Activated CD4-positive, alpha-beta T cell treated with anti-CD3 and anti-CD28 coated beads, Interleukin-2, amount 50 U/mL, for 48 hours (primary cell): ENCODE measurements at places on chromosomes 5 and 9.

- peak; percentile 62 for DNase-seq
These were observed 21.5 kb upstream of the ARHGAP26 start for GRCh38 chr5:142748568-142749249.

GRCh38 chr9:115640887-115641286 lies 512.7 kb upstream of the PAPPA start:
- DNase-seq = no peak

DNA sequence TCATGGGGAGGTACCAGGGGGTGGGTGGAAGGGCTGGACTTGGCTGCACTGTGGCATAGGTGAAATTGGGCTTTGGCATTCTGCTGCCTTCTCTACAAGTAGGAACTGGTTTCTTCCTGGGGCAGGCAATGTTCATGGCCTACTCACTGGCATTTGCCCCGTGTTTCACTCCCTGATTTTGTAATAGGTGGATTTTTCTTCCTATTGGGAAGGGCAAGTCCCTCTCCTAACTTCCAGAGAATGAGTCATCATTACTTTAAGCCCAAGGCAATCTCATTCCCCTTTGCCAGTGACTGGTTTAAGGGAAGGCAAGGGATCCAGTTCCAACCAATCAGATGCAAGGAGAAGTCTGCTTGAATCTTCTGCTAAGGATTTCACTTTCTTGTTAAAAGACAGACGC lies 67.9 kb upstream of the ANKRD55 start:
- no peak for DNase-seq

- no peak for DNase-seq
These were observed 5.3 kb downstream of the CAVIN4 start for GRCh38 chr9:100583014-100583802.

DNA sequence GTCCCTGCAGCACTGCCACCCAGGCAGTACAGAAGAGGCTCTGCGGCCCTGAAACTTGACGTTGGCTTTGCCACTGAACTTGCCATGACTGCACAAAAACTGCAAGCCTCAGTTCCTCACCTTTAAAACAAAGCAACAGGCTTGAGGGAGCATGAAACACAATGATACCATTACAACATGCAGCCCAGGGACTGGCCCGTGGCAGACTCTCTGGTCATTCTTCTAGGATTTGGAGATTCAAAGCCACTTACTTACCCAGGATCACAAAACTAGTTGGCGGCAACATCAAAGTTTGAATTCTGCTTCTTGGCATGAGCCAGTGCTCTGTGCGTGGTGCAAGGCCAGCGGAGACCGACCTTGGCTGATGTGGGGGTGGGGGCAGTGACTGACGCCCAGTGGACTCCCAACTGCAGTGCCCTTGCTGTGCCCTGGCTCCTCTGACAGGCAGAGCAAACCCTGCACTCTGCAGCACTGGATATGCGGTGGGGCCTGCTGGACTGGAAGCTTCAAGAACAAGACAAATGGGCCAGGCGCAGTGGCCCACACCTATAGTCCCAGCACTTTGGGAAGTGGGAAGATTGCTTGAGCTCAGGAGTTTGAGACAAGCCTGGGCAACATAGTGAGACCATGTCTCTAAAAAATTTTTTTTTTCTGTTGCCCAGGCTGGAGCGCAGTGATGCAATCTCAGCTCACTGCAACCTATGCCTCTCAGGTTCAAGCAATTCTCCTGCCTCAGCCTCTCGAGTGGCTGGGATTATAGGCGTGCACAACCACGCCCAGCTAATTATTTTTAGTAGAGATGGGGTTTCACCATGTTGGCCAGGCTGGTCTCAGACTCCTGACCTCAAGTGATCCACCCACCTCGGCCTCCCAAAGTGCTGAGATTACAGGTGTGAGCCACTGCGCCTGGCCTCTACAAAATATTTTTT lies 18.9 kb downstream of the SQSTM1 start:
- no peak for DNase-seq

DNA sequence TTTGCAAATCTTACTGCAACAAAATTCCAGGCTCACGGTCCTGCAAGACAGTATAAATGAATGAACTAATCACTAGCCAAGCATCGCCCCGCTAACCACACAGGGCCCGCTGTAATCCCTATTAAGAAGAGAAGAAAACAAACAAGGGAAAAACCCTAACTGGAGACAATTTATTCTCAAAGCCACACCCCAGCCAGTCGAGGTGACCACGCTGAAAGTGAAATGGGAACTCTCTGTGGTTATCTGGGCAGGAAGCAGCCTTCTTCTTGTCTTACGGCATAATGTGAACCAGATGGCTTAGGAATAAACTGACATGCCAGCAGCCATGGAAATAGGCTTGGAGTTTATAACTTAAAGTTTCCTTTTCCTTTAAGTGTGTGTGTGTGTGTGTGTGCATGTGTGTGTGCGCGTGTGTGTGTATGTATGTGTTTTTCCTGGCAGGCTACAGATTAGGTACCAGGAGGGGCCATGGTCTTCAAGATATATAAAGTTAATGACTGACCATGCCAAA lies 120.2 kb downstream of the SEMA6A start:
- no peak for DNase-seq

- DNase-seq = peak; percentile 41
These were observed 26.2 kb downstream of the IRF1 start for GRCh38 chr5:132464156-132464939.

DNA sequence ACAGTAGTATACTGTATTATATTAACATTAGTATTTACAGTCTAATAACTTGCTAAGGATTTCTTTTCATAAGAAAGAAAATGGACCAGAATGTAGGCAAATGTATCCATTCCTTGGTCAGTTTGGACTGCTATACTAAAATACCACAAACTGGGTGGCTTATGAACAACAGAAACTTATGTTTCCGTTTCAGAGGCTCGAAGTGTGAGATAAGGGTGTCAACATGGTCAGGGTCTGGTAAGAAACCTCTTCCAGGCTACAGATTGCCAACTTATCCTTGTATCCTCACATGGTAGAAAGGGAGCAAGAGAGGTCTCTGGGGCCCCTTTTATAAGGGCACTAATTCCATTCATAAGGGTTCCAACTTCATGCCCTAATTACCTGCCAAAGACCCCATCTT lies 9.2 kb upstream of the ESM1 start:
- no peak for DNase-seq

- DNase-seq = no peak
These were observed 174.5 kb upstream of the MAP1B start for GRCh38 chr5:71932655-71933338.

DNA sequence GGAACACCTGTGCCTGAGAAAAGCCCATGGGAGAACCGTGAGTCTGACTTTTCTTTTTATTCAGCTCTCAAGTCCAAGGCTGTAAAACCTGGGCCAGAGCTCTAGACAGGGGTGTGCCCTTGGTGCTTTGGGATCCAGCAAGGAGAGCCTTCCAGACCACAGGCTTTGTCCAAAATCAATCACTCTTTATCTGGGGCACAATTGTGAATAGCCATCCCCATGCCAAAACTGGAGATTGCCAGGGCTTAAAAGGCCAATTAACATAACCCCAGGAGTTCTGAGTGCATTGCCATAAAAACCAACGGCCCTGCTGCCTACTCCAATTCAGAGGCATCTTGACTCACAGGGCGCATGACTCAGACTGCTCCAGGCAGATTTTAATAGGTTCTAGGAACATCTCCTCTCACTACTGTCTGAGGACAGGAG lies 391.8 kb downstream of the ARHGEF28 start:
- DNase-seq = no peak
